GM23338 (cell line): ENCODE measurements at places on chromosomes 16 and 17.

GRCh38 chr17:78256707-78257591, 25.5 kb downstream of the TMEM235 start:
- H3K27me3 ChIP-seq = no peaks in the 10 kb centered on the region
- peaks cover 18% of the 10 kb centered on the region for H3K4me1 ChIP-seq
- DNase-seq = no peak

GRCh38 chr16:5017678-5017969, 16.1 kb downstream of the NAGPA start:
- no peak for DNase-seq
- no peaks in the 10 kb centered on the region for H3K4me1 ChIP-seq
- H3K27ac ChIP-seq = no peak overlapping the region
- no peaks in the 10 kb centered on the region for H3K36me3 ChIP-seq
- no peaks in the 10 kb centered on the region for H3K27me3 ChIP-seq

GRCh38 chr16:11100239-11100750, 155.7 kb downstream of the SOCS1 start:
- peaks cover 4% of the 10 kb centered on the region; the same call in 1 of the 2 replicates for H3K4me1 ChIP-seq
- no peaks in the 10 kb centered on the region for H3K36me3 ChIP-seq
- H3K4me3 ChIP-seq = no peak overlapping the region
- H3K27me3 ChIP-seq = no peaks in the 10 kb centered on the region
- peak; percentile 68 for DNase-seq

DNA sequence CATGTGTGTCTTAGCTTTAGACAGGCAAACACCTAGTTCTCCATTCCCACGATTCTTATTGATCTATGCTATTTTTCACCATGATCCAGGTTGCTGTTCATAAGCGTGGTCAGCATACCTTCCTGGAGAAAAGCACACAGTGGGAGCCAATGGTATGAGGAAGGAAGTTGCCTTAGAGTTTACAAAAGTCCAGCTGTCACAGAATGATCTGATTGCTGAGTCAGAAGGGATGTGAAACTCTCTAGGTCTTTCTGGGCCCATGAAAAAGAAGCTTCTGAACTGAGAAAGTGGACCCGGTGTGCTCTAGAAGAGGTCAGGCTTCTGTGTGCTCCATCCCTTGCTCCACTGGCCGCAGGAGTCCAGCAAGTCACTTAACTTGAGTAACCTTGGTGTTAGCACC, 71.0 kb upstream of the CCL1 start:
- DNase-seq = no peak
- no peak overlapping the region for H3K27ac ChIP-seq
- H3K4me3 ChIP-seq = no peak overlapping the region
- H3K27me3 ChIP-seq = no peaks in the 10 kb centered on the region
- H3K36me3 ChIP-seq = no peaks in the 10 kb centered on the region

- no peaks in the 10 kb centered on the region for H3K36me3 ChIP-seq
- no peak overlapping the region for H3K27ac ChIP-seq
- no peaks in the 10 kb centered on the region for H3K27me3 ChIP-seq
- peaks cover 34% of the 10 kb centered on the region for H3K4me1 ChIP-seq
- no peak for DNase-seq
Observed at GRCh38 chr17:69418535-69418934, 4.0 kb downstream of the MAP2K6 start.

GRCh38 chr16:20916942-20917341, 16.4 kb downstream of the LYRM1 start:
- H3K27ac ChIP-seq = no peak overlapping the region
- no peak for DNase-seq
- H3K27me3 ChIP-seq = no peaks in the 10 kb centered on the region

- H3K4me1 ChIP-seq = no peaks in the 10 kb centered on the region
- no peak overlapping the region for H3K4me3 ChIP-seq
- H3K36me3 ChIP-seq = no peaks in the 10 kb centered on the region
- no peak overlapping the region for H3K27ac ChIP-seq
Observed at GRCh38 chr17:17391668-17392370, 85.0 kb upstream of the MED9 start.

DNA sequence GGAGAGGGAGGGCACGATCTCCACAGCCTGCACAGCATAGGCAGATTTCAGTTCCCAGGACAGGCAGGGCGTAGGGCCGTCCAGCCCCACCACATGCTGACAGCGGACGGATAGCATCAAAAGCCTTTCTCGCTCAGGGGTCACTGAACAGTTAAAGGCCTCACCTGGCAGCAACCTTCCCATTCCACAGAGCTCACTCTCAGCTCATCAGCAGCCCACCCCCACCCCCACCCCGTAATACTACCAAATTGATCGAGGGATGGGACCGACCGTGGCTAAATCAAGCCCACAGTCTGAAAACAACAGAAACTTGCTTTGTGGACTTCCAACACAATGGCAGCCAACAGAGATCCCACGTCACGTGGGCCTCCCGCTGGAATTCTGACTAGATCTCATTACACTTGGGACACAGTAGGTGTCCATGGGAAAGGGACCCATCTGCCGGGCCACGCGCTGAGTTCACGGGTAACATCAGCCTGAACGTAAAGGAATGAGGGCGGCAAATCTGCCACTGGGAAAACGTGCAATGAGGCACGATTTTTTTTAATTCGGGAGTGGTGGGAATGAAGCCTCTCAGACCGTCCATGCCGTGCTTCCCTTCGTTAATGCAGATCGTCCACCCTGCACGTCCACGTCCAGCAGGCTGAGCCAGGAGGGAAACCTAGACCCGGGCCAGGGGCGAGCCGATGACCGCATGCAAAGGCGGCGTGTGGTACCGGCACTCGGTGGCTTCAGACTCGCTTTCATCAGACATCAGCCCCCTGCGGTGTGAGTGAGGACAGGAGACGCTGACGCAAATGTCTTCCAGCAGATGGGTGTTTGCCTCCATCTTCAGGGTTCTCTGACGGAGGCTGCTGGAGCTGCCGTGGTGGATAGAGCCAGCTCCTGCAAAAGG, 92.1 kb downstream of the TBC1D16 start:
- no peak overlapping the region for H3K27ac ChIP-seq
- no peaks in the 10 kb centered on the region for H3K36me3 ChIP-seq
- no peaks in the 10 kb centered on the region for H3K27me3 ChIP-seq
- DNase-seq = no peak
- H3K4me1 ChIP-seq = peaks cover 5% of the 10 kb centered on the region

DNA sequence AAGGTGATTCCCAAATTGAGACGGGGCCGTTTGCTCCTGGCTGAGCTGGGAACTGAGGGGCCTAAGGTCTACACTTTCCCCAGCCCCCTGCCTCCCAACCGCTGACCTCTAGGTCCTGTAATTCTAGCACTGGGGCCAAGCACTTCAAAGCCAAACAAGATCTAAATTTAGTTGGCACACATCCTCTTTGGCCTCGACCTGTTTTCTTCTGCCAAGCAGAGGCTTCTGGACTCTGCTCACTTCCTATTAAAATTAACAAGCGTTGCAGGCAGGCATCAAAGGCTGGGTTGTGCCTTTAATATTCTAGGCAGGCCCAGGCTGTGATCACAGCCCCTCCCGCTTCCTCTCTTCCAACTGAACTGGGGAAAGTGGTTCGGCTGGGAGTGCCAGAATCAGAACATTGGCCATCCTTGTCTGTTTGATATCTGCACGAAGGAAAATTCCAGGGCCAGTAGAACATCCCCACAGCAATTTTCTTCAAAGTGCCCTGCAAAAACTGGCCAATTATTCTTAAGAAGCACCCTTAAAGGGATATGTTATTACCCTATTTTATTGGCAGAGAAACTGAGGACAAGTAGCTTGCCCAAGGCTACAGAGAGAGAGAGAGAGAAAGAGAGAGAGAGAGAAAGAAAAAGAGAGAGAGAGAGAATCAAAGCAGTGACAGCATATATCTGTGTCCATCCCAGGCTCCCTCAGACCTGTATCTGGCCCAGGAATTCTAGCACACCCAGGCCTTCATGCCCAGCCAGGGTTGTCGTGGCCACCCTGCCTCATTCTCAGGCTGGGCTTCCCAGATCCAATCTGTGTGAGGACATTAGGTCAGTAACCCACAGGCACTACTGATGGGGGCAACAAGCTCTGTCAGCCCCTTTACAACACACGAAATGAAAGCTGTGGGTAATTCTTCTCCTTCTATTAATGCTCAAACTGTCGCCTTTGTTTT, 12.8 kb upstream of the MT4 start:
- DNase-seq = no peak
- peaks cover 14% of the 10 kb centered on the region; the same call in 1 of the 2 replicates for H3K4me1 ChIP-seq
- H3K27ac ChIP-seq = no peak overlapping the region
- no peak overlapping the region for H3K4me3 ChIP-seq
- H3K27me3 ChIP-seq = no peaks in the 10 kb centered on the region
- no peaks in the 10 kb centered on the region for H3K36me3 ChIP-seq

DNA sequence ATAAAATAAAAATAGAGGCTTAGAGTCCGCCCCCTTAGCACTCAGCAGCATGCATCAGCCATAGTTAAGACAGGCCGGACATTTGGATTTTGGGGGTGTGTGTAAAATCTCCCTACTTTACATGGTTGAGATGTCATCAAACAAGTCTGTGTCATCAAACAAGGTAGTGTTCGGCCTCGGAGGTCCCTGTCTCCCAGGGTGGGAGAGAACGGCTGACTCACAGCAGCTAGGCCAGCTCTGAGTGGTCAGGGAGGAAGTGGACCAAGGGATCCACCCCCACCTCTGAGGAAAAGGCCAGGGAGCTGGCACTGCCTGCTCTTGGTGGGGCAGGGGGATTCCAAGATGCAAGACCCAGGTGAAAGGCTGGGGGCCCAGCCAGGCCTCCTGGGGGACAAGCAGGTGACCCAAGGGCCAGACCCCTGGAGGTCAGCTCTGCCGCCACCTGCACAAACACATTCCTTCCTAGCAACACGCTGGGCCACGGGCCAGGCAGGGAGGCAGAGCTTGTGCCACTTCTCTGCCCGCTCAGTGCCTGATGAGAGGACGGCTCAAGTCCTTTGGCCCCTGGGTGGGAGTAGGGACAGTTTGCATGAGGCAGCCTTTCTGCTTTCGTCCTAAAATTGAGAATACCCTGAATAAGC, 28.5 kb downstream of the KIFC3 start:
- peaks cover 17% of the 10 kb centered on the region for H3K4me1 ChIP-seq
- H3K27me3 ChIP-seq = no peaks in the 10 kb centered on the region
- no peaks in the 10 kb centered on the region for H3K36me3 ChIP-seq
- H3K27ac ChIP-seq = no peak overlapping the region
- no peak for DNase-seq
- H3K4me3 ChIP-seq = no peak overlapping the region

- H3K27me3 ChIP-seq = no peaks in the 10 kb centered on the region
- H3K4me3 ChIP-seq = no peak overlapping the region
- H3K4me1 ChIP-seq = peaks cover 2% of the 10 kb centered on the region; the same call in 1 of the 2 replicates
- peak; percentile 54 for DNase-seq
- H3K36me3 ChIP-seq = peaks cover 4% of the 10 kb centered on the region; the same call in 1 of the 2 replicates
Observed at GRCh38 chr17:78412403-78412802, 34.0 kb downstream of the PGS1 start.

- H3K27ac ChIP-seq = no peak overlapping the region
- peaks cover 4% of the 10 kb centered on the region; the same call in 1 of the 2 replicates for H3K4me1 ChIP-seq
- H3K4me3 ChIP-seq = no peak overlapping the region
- no peak for DNase-seq
Observed at GRCh38 chr17:4504188-4504587, 5.5 kb downstream of the SPNS2 start.

GRCh38 chr17:21299981-21300600, 15.6 kb downstream of the MAP2K3 start:
- no peak overlapping the region for H3K4me3 ChIP-seq
- H3K4me1 ChIP-seq = no peaks in the 10 kb centered on the region
- no peak overlapping the region for H3K27ac ChIP-seq
- DNase-seq = no peak
- 0 out of 2 replicates have a peak, but pooled peaks cover 4% of the 10 kb centered on the region for H3K36me3 ChIP-seq

DNA sequence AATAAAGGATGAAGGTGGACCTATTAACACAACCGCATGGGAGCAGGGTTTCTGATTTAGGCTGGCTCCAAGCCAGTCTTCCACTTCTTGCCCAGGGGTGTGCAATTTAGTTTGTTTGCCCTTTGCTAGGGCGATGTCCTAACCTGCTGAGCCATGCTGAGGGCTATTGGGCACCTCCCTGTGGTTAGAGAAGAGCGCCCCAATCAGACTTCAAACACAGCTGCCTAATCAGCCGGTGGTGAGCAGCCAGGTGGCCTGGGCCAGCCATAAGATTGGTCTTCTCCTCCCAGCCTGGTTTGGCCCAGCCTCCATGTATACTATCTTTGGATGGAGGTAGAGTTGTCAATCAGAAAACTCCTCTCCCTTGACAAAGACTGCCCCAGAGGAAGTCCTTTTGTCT, 15.7 kb downstream of the TMEM94 start:
- H3K4me3 ChIP-seq = no peak overlapping the region
- H3K36me3 ChIP-seq = no peaks in the 10 kb centered on the region
- H3K27me3 ChIP-seq = no peaks in the 10 kb centered on the region
- DNase-seq = no peak
- H3K4me1 ChIP-seq = no peaks in the 10 kb centered on the region

DNA sequence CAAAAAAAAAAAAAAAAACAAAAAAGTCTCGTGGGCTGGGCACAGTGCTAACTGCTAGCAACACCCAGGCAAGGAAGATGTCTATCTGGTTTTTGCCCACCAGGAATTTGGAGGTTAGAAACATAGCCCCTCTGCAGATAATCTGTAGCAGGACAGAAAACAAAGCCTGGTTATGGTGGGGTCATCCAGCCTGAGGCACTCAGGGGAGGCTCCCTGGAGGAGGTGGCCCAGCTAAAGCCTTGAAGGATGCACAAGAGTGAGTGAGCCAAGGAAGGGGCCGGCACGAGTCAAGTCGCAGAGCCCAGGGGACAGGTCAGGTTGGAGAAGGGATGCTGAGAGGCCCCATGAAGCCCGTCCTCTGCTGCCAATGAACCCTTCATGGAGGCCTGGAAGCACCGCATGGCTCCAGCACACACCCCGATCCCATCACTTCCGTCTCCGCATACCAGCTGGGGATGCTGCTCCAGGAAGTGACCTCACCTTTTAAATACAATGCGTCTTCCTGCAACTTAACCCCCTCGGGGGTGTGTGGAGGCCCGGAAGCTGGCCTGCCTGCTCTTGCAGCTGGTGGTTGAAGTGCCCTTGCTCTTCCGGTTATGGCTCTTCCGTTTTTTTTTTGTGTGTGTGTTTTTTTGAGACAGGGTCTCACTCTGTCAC, 86.5 kb downstream of the ENGASE start:
- no peaks in the 10 kb centered on the region for H3K27me3 ChIP-seq
- no peaks in the 10 kb centered on the region for H3K4me1 ChIP-seq
- H3K36me3 ChIP-seq = no peaks in the 10 kb centered on the region
- DNase-seq = peak; percentile 43

GRCh38 chr17:43673516-43674323, 12.0 kb upstream of the MEOX1 start:
- no peaks in the 10 kb centered on the region for H3K36me3 ChIP-seq
- H3K27ac ChIP-seq = no peak overlapping the region
- H3K4me1 ChIP-seq = peaks cover 30% of the 10 kb centered on the region
- H3K27me3 ChIP-seq = no peaks in the 10 kb centered on the region
- no peak overlapping the region for H3K4me3 ChIP-seq

- peaks cover 13% of the 10 kb centered on the region; the same call in 1 of the 2 replicates for H3K36me3 ChIP-seq
- DNase-seq = no peak
- H3K4me3 ChIP-seq = no peak overlapping the region
- no peaks in the 10 kb centered on the region for H3K27me3 ChIP-seq
Observed at GRCh38 chr17:29451121-29451742, 61.1 kb downstream of the TAOK1 start.

DNA sequence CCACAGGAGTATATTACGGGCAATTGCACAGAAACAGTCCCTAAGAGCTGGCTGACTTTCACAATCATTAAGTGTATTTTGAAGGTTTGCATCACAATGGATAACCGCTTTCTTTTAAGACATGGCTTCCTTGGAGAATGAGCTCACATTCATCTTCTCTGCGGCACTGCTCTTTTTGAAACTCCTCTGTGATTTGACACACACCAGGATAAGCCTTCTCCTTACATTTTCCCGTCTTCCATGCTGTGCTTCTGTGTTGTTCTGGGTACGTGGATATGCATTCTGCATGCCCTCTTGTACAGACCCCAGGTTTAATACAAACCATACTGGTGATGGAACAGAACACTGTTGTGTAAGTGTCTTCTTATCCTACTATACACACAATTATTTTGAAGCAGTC, 89.5 kb upstream of the METRNL start:
- H3K27ac ChIP-seq = no peak overlapping the region
- no peak for DNase-seq
- H3K4me1 ChIP-seq = peaks cover 9% of the 10 kb centered on the region; the same call in 1 of the 2 replicates
- no peak overlapping the region for H3K4me3 ChIP-seq
- H3K36me3 ChIP-seq = no peaks in the 10 kb centered on the region
- no peaks in the 10 kb centered on the region for H3K27me3 ChIP-seq
